Astrocyte (in vitro differentiated cells and primary cell): ENCODE measurements at places on chromosomes 6 and 20. TPM values are rescaled to one million over a fixed set of nuclear protein-coding genes. Genes with fewer than 3 reads are reported as not detected.
A peak's percentile ranks its signal among the peaks of the same experiment; 100 is the strongest.

GRCh38 chr6:34901930-34902329 lies 12.9 kb downstream of the ANKS1A start:
- DNase-seq: peak; percentile 69

- DNase-seq: no peak
Observed at GRCh38 chr6:161586887-161587286, 313.0 kb upstream of the AGPAT4 start.

GRCh38 chr6:53979468-53980067 lies 131.7 kb upstream of the MLIP start:
- peak; percentile 15 for DNase-seq

DNA sequence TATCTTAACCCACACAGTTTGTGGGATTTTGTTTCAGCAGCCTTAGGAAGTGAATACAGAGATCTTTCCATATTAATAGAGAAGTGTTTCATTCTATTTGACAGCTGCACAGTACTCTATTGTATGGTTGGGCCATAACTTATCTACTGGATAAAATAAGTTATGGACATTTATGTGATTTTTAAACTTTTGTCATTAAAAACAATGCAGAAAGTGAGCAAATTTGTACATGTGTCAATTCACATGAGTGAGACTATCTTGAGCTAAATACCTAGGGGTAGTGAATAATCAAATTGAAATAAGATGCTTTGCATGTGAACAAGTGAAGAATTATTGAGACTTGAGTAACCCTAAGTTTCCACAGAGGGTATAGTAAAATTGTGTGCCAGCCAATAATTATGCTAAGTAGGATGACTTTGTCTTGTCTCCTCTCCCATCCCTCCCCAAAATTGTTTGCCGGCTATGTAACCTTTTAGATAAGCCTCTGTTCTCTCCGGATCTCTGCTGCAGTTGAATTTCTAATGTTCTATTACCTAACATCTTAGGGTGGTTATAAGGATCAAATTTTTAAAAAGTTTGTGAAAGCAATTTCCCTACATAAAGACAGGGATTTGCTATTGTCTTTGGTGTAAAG lies 33.3 kb upstream of the TPBG start:
- no peak for DNase-seq

The TSHZ2 gene
- total RNA-seq: 0.72 and 1.2 TPM in 2 replicates

The KIAA1755 gene
- 0.77 and 1.1 TPM in 2 replicates for total RNA-seq
